CD4-positive, alpha-beta T cell treated with Interleukin-6 at 100 ng/mL for 8 hours (primary cell): ENCODE measurements at places on chromosomes 1 and 21.
A peak's percentile ranks its signal among the peaks of the same experiment; 100 is the strongest.

GRCh38 chr1:228987736-228988506, 252.6 kb downstream of the RHOU start:
- DNase-seq = no peak

DNA sequence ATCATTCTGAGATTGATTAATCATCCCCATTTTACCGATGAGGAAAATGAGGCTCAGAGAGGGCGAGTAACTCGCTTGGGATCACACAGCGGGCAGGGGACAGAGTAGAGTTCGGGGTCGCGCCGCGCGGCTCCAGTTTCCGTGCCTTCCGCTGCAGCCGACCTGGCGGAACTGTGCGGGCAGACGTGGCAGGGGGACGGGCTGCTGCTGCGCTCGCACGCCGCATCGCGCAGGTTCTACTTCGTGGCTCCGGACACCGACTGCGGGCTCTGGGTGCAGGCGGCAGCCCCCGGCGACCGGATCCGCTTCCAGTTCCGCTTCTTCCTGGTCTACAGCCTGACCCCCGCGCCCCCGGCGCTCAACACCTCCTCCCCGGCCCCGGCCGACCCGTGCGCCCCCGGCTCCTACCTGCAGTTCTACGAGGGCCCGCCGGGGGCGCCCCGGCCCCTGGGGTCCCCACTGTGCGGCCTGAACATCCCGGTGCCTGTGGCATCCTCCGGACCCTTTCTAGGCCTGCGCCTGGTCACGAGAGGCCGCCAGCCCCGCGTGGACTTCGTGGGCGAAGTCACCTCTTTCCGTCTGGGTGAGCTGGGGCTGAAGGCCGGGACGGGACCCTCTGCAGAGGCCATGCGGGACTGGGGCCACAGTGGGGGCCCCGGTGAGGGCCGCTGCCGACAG, 2.3 kb downstream of the LDLRAD2 start:
- no peak for DNase-seq

DNA sequence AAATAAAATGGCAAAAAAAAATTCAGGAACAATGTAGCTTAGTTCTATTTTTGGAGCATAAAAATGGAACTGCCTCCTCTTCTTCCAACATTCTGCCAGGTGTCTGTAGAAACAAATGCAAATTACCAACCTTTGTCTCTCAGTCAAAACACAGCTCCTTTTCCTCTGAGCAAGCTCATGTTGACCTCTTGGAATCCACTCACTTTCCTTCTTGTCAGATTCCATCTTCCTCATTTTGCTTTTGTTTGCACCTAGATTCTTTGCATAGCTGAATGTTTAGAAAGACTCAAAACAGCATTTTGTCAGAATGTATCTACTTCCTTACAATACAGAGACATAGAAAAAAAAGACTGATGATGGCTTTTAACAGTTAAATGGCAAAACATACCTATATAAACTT, 178.2 kb downstream of the ADGRL2 start:
- DNase-seq = no peak

GRCh38 chr1:62364721-62365120, 45.5 kb upstream of the KANK4 start:
- no peak for DNase-seq

DNA sequence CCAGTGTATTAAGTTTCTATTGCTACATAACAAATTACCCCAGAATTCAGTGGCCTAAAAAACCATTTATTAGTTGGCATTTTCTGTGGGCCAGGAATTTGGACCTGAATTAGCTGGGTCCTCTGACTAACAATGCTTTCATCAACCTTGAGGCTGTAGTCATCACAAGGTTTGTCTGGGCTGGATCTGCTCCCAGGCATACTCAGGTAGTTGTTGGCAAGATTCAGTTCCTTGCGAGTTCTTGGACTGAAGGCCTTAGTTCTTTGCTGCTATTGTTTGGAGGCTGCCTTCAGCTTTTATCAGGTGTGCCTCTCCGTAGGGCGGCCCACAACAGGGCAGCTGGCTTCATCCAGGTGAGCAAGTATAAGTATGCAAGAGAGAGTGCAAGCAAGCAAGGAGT, 31.4 kb upstream of the DEPDC1 start:
- DNase-seq = no peak

GRCh38 chr1:215557992-215558626, 9.0 kb upstream of the KCTD3 start:
- no peak for DNase-seq

GRCh38 chr1:7932524-7933138, 8.0 kb downstream of the TNFRSF9 start:
- no peak for DNase-seq

GRCh38 chr1:84019217-84019616, 20.3 kb upstream of the TTLL7 start:
- DNase-seq = no peak

- peak; percentile 32 for DNase-seq
These were observed 17.4 kb upstream of the IFNAR2 start for GRCh38 chr21:33212159-33212851.

GRCh38 chr1:204927673-204928641, 57.3 kb downstream of the NFASC start:
- no peak for DNase-seq

- no peak for DNase-seq
These were observed 46.0 kb downstream of the PTGER3 start for GRCh38 chr1:71001624-71002023.

DNA sequence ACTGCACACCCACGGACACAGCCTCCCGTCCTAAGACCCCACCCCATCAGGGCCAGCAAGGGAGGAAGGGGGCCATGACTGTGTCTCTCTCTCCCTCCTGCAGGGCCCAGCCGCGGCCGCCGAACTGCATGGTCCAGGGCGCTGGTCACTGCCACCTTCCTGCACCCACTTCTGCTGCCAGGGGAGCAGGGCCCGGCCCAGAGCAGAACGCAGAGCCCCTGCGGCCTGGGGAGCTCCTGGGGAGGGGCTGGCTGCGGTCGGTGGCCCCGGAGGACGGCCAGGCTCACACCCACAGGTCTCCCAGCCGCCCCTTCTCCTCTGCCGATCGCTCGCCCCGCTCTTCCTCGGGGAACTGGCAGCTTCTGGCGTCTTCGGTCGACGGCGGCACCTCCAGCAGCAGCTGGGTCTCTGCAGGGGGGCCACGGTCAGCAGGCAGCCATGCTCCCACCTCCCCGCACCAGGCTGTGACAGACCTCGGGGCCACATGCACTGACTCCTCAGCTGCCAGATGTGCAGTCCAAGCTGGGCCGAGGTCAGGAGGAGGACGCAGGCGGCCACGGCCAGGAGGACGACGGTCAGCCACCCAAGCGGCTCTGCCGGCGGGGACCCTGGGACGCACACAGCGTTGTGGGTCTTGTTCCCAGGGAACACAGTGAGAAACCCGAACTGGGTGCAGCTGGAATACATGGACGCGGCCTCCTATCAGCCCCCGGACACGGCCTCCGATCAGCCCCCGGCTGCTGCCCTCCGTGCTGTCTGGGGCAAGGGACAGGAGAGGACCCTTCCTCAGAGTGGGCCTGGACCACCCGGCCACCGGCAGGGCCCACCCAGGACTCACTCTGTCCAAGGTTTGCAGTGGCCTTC, 2.6 kb downstream of the TNFRSF18 start:
- DNase-seq = no peak

- DNase-seq = peak; percentile 72
These were observed 694 bp upstream of the PDIK1L start for GRCh38 chr1:26110731-26111529.

DNA sequence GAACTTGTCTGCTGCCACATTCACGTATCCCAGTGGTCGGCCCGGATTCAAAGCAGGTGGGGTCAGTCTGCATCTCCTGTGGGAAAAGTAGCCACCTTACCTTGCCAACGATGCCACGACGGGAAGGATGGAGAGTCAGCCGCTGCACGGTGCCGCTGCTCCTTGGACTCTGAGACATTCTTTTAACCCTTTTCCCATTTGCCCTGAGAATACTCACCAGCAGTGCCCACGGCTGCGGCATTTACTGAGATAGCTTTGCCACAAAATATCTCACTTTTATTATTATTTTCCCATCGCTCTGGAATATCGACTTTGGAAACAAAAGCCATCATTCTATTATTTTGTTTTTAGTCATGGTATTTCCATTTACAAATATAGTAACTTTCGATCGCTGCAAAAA, 15.3 kb upstream of the TTC34 start:
- no peak for DNase-seq

- DNase-seq = no peak
These were observed 369.1 kb upstream of the VAMP3 start for GRCh38 chr1:7401814-7402547.

DNA sequence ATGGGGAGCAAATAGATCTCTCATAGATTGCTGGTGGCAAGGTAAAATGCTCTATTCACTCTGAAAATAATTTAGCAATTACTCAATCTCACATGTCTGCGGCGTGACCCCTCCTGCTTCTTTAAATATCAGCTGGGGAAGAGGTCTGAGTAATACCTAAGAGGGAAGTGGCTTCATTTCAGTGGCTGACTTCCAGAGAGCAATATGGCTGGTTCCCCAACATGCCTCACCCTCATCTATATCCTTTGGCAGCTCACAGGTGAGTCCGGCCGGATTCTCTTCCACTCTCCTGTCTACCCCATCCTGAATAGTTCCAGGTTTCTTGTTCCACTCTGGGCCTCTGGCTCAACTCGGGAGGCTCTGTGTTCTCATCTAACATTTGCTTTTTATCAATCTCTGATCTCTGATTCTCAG, at the start of gene SLAMF7:
TSS of gene SLAMF7 (plus strand) at position 150 of the 414 bp plus-strand sequence. CDS start at position 205, 55 bp downstream.
- peak; percentile 20 for DNase-seq
